ENCODE measurements at places on chromosomes 1 and 21.

DNA sequence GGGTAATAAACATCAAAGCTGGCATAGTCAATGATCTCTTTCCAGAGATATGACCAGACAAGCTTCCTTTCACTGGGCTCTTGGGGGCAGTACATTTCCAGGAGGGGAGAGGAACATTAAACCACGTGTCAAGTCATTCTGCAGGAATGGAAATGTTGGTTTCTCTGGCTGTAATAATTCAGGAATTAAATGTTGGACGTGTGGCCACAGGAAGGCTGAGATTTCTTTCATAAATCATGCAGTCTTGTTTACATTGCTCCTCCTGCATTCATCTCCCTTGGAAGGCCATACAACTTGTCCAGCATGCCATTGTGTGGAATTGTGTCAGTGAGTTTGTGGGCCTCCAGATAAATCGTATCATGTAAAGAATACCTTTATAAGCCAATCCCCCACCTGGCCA, 259.2 kb downstream of the ADGRL2 start:
- DNase-seq: no peak

DNA sequence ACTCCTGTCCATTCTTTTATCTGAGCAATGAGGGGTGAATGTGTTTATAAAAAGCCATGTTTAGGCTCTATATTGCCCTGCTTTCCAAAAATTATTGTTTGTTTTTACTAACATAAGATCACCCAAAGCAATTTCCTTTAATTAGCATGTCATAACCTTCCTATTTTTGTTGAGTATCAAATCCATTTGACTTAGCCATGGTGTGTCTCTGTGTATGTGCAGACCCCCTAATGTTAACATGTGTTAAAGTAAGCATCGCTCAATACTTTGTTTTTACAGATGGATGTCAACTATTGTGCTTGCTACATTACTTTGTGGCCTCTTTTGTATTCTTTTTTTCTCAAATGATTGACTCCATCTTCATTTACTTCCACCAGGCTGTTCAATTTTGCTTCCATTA, 585.4 kb downstream of the USP25 start:
- DNase-seq: no peak

- DNase-seq: no peak
These were observed 172.0 kb upstream of the KIAA0040 start for GRCh38 chr1:175364424-175365076.

- DNase-seq: peak; percentile 13
These were observed 101.5 kb upstream of the RUNX3 start for GRCh38 chr1:25031601-25031965.

- DNase-seq: no peak
These were observed 3.8 kb downstream of the LRRC8B start for GRCh38 chr1:89528382-89528780.

DNA sequence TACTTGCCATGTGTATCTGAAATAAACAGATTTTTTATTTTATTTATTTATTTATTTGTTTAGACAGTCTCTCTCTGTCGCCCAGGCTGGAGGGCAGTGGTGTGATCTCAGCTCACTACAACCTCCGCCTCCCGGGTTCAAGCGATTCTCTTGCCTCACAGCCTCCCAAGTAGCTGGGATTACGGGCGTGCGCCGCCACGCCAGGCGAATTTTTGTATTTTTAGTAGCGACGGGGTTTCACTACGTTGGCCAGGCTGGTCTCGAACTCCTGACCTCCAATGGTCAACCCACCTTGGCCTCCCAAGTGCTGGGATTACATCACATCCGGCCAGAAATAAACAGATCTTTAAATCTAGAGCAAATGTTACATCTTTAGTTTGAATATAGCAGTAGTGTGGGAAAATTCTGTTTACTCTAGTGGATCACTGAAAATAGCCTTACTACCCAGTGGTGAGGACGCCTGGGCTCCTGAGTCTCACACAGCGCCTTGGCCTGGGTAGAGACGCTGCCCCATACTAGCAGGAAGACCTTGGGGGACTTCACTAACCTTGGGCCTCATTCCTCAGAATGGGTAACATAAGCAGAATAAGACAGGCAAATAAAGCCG, 709 bp downstream of the GART start:
- no peak for DNase-seq

DNA sequence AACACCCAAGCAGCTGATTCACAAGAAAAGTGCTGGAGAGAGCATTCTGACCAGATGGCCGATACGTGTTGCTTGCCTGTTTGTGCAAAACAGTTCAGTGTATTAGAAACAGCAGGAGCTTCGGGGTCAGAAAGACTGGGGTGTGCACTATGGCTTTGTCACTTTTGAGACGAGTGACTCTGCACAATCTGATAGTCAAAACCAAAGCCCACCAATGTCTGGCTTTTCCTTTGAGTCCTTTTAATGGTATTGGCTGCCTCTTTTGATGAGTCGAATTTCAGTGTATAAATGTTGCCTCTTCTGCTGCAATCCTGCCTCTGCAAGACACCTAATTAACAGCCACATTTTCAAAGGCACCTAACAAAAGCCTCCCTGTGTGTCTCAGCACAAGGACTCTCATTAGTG, 444.6 kb downstream of the AJAP1 start:
- DNase-seq: no peak

DNA sequence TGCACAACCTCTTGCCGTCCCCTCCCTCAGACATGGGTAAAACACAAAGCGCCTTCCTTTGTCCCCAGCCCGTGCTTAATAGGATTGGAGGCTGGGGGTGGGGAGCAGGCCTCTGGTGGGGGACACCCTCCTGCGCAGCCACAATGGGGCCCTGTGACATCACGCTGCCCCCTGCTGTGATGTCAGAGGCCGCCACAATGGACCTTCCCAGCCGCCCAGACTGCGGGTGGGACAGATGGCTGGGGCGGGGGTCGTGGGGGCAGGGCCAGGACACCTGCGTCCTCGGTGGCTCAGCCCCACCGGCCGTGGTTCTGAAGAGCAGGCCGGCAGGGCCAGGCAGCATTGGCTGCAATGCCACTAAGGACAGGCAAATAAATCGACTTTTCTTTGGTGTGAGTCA, 39.9 kb downstream of the EPHA2 start:
- DNase-seq: no peak

- no peak for DNase-seq
These were observed 57.9 kb upstream of the KCNE2 start for GRCh38 chr21:34305605-34306604.

DNA sequence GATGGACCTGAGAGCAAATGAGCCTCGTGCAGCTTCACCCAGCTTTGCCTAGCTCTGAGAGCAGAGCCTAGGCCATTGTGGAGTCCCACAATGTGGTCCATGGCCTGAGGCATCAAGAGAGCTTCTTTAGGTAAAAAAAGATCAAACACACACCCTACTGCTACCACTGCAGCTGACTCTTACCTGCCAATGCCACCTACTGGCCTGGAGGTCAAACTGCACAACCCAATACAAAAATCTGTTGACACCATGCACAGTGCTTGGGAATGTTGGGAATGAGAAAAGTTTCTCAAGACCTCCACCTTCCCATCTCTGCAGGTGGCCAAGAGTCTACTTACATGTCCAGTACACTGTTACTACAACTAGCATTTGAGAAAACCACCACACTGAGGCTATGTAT, 60.6 kb downstream of the UCHL5 start:
- no peak for DNase-seq

DNA sequence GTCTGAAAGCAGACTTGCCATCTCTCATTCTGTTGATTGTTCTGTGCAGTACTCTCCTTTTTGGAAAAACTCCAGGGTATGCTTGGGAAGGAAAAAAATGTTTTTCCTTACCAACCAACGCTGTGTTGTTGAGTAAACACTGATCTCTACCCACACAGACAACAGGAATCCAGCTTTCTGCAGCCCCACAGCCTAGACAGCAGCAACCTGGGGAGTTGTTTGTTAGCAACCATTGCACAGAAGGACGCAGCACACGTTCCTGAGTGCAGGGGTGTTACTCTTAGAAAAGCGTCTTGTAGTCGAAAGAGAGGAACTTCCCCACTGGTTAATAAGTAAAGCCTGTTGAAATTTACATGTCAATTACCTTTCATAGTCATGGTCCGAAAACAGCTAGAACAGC, 56.6 kb downstream of the SMYD2 start:
- no peak for DNase-seq

GRCh38 chr1:246784621-246785493, 60.6 kb downstream of the SCCPDH start:
- DNase-seq: no peak

DNA sequence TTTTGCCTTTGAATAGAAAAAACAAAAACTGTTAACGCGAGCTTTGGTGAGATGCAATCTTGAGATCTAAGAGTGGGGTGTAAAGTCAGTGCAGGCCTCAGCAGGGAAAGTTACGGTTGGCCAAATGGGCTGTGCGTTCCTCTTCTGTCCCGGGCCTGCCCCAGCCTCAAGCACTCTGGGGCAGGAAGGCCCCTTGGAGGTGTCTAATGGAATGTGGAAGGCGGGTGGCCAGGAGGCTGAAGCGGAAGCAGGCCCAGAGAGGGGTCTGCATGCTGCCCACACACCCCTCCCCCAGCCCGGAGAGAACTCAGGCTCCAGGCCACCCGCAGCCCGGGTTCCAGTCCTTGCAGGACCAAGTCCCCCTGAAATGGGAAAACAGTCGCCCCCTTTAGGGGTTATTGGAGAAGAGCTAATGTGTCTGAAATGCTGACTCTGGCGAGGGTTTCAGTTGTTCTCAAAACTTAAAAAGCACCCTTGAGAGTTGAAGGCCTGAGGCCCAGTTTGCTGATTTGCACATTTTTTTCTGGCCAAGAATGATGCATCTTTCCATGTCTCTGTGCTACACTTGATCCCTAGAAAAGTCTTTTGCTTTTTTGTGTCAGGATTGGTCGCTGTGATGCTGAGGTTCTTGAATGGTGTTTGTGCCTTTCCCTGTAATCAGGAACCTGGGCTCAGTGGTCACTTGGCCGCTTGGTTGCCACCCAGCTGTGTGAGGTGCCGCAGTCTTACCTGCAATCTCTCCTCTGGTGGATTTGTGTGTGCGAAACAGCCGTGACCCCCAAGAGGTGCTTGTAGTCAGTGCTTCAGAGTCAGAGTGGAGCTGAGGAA, 2.0 kb downstream of the COL18A1 start:
- no peak for DNase-seq

DNA sequence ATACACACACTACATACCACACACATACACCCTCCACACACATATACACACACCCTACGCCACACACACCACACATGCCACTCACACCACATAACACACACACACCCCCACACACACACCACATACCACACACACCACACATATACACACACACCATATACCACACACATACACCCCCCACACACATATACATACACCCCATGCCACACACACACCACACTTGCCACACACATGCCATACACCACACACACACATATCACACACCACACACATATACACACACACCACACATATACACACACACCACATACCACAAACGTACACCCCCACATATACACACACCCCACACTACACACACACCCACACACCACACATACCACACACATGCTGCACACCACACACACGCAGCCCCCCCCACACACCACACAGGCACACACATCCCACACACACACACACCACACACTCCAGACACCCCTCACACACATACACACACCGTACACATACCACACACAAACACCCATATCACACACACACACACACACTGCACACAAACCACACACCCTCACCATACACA, 76.7 kb upstream of the TMPRSS2 start:
- no peak for DNase-seq

DNA sequence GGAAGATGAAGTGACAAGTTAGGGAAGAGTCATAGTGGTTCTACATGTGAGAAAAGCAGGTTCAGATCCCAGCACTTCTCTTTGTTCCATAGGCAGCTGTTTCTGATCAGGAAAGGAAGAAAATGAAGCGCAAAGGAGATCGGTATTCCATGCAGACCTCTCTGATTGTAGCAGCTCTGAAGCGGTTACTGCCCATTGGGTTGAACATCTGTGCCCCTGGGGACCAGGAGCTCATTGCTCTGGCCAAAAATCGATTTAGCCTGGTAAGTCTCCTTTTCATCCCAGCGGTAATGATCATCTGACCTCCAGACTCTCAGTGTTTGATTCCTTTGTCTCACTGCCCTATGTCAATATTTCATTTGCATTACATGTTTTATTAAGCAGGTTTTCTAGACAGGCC, 173.6 kb downstream of the ZP4 start:
- DNase-seq: no peak

- no peak for DNase-seq
These were observed 24.1 kb downstream of the KCNJ15 start for GRCh38 chr21:38280867-38281266.

DNA sequence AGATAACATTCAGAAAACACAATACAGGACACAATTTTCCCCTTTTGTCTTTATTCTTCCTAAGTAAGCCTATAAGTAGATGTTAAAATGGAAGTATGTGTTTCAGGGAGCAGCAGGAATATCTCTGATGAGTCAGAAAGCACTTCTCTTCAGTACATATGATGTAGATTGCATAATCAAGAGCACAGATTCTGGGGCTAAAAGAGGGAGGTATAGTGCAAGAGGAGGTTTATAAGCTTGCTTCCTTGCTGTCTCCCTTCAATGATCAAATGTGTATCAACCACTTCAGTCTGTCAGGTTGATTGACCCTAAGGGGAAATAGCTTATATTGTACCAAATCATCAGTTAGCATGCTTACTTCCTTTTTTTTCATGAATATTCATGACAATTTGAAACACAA, 822.8 kb downstream of the BRINP3 start:
- DNase-seq: no peak

DNA sequence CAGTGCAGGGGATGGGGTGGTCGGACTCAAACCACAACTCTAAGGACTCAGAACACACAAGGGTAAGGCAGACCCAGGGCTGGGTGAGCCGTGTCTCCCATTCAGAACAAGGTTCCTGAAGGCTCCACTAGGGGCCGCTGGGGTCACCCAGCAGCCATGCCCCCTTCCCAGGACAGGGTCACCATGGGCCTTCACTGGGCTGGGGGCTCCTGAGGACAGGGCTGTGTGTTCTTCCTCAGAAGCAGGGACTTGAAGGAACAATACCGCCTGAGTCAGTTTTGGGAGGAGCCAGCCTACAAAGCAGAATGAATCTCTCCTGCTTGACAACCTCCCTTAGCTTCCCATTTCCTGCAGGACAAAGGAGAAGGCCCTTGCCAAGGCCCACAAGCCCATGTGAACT, 15.4 kb downstream of the RIMS3 start:
- no peak for DNase-seq

DNA sequence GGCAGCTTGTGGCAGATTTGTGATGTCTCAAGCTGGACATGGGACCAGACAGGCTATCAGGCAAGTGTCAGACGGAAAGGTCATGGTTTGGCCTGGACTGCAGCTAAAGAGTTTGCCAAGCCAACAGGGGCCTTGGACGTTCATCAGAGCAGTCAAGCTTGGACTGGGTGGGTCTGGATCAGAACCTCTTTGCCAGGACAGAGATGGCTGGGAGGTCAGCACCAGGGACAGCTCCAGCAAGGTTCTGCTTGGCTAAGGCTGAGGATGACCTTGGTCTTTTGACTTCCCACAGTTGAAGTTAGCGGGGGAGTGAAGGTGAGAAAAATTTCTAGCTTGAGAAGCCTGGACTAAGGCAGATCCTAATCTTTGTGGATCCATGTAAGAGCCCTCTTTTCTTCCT, 68.1 kb downstream of the GRIK3 start:
- DNase-seq: no peak

DNA sequence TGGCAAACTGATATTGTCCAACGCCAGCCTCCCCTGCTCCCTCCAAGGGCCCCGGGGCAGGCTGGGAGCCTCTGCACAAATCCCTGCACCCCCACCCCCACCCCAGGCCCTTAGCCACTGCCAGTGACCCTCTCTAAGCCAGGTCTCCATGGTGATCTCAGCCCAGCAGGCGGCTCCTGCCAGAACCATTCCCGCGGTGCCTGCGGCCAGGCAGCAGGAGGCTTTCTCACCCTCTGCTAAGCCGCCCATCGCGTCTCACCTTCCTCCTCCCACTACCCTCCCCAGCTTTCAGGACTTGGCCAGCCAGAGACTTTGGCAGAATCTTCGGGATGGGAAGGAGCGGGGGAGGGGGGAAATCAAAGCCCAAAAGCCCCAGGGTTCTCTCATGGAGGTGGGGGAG, 46.8 kb upstream of the WASF2 start:
- no peak for DNase-seq

Measured in stimulated activated CD4-positive, alpha-beta T cell treated with anti-CD3 and anti-CD28 coated beads, Interleukin-15, amount 100 ng/mL, for 1 hour (primary cell).